Sciatic nerve (tissue), 2 donors: ENCODE measurements at places on chromosomes 2 and 18. TPM values are rescaled to one million over a fixed set of nuclear protein-coding genes. Genes with fewer than 3 reads are reported as not detected.

The CFAP210 gene
- 0.40 TPM for total RNA-seq

The LMAN2L gene
- 19.3 TPM for total RNA-seq

The EML6 gene
- total RNA-seq, result 0.89 TPM

The FN1 gene
- 986 TPM for total RNA-seq

The EIF5B gene
- 41.0 TPM for total RNA-seq

The SRSF7 gene
- total RNA-seq, result 121 TPM

The RIF1 gene
- 70.8 TPM for total RNA-seq

The SLC5A7 gene
- not detected for total RNA-seq

The UGT1A3 gene
- total RNA-seq, result not detected

The SERPINB10 gene
- not detected for total RNA-seq

The GPD2 gene
- total RNA-seq, result 56.4 TPM

The COLEC11 gene
- 1.1 TPM for total RNA-seq

The INHBB gene
- total RNA-seq, result 37.4 TPM

The MPHOSPH10 gene
- total RNA-seq, result 36.5 TPM

The MBP gene
- 2,463 TPM for total RNA-seq

The PRSS56 gene
- total RNA-seq, result not detected

The IKZF2 gene
- total RNA-seq, result 22.1 TPM

GRCh38 chr2:113009622-113010021 lies 4.4 kb downstream of the IL36A start:
- no peak for DNase-seq

DNA sequence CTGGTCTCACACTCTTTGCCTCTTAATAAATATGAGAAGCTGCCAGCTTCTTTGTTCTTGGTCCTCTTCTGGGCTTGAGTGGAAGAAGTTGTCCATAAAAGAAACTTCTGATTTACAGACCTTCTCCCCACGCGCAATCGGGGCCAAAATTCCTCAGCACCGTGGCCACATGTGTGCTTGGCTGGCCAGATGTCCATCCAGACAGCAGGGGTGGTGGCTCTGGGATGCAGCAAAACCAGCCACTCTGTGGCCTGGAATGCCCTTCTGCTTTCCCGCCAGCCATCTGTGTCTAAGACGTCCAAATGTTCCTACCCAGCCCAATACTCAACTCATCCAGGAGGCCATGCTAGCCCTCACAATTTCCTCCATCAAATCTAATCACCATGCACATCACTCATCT lies 250.8 kb downstream of the EN1 start:
- DNase-seq, result no peak

- DNase-seq, result peak; percentile 35
Measured at GRCh38 chr18:12766986-12767433, 64.2 kb downstream of the PSMG2 start.

- no peak for DNase-seq
Measured at GRCh38 chr2:186058614-186059013, 320.0 kb downstream of the FSIP2 start.

- no peak for DNase-seq
Measured at GRCh38 chr2:105802587-105802986, 57.9 kb downstream of the NCK2 start.

- no peak for DNase-seq
Measured at GRCh38 chr2:134839649-134840048, 1.2 kb downstream of the ACMSD start.

- DNase-seq, result no peak
Measured at GRCh38 chr18:710418-711300, 1.8 kb downstream of the ENOSF1 start.

DNA sequence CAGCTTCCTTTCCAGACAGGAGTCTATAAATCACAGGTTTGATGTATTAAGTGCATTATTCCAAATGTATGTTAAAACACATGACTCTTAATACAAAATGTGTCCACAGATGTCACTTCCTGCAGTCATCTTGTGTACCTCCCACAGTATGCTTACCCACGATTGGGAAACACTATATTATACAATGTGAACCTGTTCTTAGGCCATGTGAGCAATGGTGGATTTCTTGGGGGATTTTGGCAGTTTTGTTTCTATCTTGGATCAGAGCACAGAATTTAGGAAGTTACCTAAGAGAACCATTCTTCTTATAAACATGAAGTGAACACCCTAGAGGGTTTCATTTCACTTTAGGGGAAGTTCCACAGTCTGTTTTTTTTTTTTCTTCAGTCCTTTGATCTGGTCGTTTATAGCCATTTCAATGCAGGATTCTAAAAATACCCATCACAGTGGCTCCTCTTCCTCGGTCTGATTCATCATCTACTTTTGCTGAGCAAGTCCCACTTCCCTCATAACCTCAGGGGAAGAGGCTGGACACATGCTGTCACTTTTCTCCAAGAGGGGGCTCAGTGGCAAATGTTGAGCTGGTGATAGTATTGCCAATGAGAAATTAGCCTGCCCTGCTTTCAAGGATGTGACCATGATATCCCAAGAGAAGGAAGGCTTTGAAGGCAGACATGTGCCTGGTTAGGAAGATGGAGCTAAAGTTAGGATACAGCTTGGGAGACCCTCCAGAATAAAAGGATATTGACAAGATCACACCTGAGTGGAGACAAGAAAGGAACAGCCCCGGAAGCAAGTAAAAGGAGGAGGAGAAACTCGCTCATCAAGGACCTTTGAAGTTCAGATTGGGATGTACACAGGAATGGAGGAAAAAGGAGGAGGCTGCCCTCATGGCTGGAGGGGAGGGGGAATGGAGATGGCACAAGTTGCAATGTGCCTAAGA lies 22.6 kb downstream of the PLEK start:
- no peak for DNase-seq

DNA sequence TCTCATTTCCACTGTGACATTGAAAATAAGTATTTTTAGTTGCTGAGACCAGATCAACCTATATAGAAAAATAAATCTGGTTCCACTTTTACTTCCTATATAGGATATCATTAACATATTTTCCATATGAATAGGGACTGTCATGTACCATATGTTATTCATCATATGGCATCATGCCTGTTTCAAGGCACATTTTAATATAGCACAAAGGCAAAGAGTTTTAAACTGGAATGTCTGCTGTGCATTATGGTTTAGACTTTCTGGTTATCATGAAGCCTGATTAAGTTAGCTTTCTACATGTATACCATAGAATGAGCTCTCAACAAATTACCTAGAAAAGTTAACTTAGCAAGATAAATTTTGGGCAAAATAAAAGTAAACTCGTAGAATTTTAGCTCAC lies 53.0 kb upstream of the ACYP2 start:
- DNase-seq, result no peak

- DNase-seq, result no peak
Measured at GRCh38 chr2:222360146-222360545, 61.3 kb upstream of the PAX3 start.

DNA sequence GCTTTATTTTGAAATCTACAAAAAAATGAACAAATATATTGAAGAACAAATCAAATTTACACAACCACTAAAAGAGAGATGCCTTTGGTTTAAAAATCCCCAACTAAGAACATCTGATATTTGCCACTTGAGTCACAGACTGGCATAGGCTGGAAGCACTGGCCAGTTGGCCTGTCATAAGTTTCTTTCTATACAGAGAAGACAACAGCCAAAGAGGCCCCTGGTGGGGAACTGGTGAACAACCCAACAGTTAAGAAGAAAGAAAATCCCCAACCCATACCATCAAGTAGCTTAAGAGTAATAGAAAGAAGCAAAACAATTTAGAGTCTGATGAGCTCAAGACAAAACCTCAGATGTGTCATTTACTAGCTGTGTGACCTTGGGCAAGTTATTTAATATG lies 45.5 kb downstream of the OSR1 start:
- no peak for DNase-seq

DNA sequence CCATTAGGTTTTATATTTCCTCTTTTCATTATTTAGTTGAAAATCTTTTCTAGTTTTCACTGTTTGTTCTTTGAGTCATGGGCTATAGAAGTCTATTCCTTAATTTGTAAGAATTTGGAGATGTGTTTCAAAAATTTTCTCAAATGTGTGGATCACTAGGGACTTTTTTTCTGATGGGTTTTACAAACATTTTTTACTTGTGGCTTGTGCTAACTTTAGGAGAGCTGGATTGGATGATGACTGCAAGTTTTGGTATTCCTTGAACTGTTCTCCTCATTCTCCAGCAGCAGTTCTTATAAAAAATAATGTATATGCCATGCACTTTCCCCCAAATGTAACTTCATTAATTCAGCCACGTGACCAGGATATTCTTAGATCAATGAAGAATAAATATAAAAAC lies 94.7 kb upstream of the CWC22 start:
- no peak for DNase-seq

DNA sequence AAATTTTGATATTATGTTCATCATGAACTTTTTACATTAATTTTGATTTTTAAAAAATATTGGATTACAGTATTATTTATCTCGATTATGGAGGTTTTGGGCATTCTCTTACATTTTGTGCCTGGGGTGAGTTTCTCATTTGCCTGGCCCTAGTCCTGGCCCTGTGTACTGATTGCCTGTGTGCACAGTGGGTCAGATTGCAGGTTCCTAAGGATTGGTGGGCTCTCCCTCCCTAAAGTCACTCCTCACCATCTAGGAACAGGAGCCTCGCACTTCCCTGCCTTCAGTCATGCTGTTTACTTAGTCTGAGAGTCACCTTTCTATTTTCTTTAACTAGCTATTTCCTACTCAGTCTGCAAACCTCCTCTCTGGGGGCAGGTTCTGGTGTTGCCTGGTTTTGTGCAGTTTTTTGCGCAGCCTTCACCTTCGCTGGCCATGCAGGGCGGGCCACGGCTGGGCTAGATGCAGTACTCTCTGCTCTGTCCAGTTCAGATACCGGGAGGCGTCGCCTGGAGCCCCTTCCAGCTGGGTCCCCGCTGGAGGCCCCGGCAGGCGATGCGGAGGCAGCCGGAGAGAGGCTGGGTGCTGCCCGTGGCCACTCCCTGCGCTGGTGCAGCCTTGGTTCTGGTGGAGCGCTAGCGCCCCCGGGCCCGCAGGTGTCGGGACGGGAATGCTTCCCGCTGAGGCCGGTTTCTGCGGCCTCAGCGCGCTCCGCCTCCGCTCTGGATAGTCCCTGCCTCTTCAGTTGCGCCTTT lies 23.3 kb upstream of the MC5R start:
- DNase-seq, result peak; percentile 66

- DNase-seq, result no peak
Measured at GRCh38 chr2:152627351-152627957, 89.8 kb downstream of the PRPF40A start.

DNA sequence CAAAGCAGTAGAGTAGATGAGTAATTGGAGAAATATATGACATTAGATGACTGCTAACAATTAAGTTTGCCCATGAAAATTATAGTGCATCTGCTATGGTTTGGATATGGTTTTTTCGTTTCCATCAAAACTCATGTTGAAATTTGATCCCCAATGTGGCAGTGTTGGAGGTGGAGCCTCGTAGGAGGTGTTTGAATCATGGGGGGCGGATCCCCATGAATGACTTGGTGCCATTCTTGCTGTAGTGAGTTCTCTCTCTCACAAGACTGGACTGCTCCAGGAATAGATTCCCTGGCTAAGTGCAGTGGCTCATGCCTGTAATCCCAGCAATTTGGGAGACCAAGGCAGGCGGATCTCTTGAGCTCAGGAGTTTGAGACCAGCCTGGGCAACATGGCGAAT lies 9.7 kb upstream of the CUL3 start:
- DNase-seq, result no peak

GRCh38 chr18:28823506-28824182 lies 646.7 kb upstream of the CDH2 start:
- DNase-seq, result no peak

DNA sequence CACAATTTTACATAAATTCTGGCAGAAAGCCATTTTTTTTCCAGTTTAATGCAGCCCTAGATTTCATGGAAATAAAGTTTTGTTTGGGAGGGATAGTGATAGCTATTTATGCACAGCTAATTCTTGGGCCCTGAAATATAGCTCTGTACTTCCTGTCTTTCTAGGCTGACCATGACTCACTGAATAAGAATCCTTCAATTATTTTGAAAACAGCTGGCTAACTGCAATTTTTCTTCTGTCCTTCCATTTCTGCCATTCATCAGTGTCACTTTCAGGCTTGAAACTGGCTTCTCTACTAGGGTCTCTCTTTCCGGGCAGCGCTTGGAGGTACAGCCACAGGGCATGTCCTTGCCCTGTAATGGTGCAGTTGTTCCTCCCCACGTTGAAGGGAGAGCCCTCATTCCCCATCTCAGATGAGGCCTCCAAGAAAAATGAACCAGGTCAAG lies 97.1 kb upstream of the TMEM178A start:
- no peak for DNase-seq

- DNase-seq, result no peak
Measured at GRCh38 chr18:75863696-75864095, 436.2 kb upstream of the SMIM21 start.

DNA sequence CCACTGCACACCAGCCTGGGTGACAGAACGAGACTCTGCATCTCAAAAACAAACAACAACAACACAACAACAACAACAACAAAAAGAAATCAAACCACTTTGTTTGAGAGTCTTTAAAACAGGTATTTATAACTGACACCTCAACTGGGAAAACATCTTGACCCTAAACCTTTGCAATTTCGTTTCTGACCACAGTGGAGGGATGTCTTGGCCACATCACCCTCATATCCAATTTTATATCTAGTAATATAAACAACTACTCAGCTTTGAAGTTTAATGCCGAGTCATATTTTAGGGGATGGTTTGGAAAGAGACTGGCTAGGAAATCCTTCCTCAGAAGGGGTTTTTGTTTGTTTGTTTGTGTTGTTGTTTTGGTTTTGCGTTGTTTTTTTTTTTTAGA lies 37.8 kb upstream of the RMDN2 start:
- DNase-seq, result no peak

DNA sequence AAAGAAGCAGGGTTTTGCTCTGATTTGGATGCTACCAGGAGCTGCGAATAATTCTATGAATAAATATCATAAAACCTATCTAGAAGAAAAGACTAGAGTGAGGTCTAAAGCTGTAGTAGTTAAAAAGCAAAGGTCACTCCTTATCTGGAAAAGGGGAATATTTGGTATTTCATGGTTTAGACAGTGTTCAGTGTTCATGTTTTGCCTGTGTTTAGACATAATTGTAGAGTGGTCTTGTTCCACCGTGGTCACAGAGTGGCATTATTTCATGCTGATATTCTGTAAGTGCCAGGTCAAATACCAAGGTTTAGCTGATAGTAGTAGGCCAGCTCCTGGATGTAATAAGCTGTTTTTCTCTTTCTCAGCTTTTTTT lies 10.8 kb downstream of the SPAST start:
- no peak for DNase-seq

DNA sequence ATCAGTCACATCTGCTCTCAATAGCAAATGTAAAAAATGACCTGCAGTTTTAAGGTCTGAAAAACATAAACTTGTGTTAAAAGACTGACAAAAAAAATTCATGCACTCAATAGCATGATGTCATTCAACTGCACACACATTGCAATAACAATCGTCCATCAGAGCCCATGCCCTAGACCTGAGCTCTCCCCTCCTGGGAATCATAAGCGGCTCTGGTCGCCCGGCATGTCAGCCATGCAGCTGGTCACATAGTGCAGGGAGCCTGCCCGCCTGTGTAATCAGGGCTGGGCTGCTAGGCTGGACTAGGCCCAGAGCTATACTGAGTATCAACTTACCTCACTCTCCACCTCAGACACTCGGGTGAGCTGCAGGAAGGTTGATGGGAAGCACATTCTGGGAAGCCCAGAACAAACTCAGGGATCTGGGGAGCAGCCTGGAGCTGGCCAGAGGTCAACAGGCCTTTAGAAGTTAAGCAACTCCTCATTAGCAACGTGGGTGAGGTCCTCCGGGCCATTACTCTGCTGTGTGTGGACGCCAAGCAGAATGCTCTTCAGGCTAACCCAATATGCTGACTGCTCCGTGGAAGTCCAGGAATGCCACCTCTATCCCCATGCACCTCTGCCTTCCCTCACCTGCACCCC lies 165.5 kb downstream of the TTC32 start:
- no peak for DNase-seq
